Muscle of leg (tissue), 16 donors: ENCODE measurements at places on chromosomes 1 and 21. TPM values are rescaled to one million over a fixed set of nuclear protein-coding genes. Genes with fewer than 3 reads are reported as not detected.

DNA sequence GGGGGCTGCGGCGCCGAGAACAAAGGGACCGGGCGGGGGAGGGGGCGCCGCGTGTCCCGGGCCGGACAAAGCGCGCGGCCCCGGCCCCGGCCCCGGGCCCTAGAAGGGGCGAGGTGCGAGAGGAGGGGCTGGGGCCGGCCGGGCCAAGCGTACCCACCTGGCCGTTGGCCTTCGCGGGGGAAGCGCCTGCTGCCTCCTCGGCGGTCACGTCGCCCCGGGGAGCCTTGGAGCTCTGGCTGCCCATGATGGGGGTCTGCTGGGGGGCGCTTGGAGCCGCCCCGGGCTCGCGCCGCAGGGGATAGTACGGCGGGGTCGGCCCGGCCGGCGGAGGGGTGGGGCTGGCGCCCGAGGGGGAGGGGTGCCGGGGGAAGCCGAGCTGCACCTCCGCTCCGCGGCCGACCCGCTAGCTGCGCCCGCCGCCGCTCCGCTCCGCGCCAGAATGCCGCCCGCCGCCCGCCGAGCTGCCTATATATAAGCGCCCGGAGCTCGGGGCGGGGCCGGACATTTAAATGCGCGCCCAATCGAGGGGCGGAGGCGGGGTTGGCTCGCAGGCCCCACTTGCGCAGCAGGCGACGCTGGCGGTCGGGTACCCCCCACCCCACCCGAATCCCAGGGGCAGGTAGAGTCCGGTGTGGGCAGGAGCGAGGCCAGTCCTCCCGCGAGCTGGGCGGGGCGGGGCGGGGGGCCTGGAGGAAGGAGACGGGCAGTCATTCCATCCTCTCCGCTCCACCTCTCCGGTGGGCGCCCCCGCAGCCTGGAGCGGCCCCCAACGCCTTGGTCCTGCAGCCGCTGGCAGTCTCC, at the start of gene MARCKSL1:
MARCKSL1 (minus strand) TSS at position 444 of the 801 bp plus-strand sequence; CDS start at position 244, 200 bp downstream.
- H3K4me3 ChIP-seq: peak within 1 kb of the TSS; percentile 72
- H3K4me1 ChIP-seq: peaks cover 55% of the 10 kb centered on the region
- H3K27me3 ChIP-seq: no peaks in the 10 kb centered on the region
- H3K36me3 ChIP-seq: peaks cover 30% of the 10 kb centered on the region
- peak; percentile 89 for DNase-seq
- H3K27ac ChIP-seq: peak within 1 kb of the TSS; percentile 47

GRCh38 chr21:39804240-39804639, 59.3 kb downstream of the IGSF5 start:
- no peaks in the 10 kb centered on the region for H3K27me3 ChIP-seq
- no peak for DNase-seq
- no peak overlapping the region for H3K4me3 ChIP-seq
- H3K36me3 ChIP-seq: no peaks in the 10 kb centered on the region

DNA sequence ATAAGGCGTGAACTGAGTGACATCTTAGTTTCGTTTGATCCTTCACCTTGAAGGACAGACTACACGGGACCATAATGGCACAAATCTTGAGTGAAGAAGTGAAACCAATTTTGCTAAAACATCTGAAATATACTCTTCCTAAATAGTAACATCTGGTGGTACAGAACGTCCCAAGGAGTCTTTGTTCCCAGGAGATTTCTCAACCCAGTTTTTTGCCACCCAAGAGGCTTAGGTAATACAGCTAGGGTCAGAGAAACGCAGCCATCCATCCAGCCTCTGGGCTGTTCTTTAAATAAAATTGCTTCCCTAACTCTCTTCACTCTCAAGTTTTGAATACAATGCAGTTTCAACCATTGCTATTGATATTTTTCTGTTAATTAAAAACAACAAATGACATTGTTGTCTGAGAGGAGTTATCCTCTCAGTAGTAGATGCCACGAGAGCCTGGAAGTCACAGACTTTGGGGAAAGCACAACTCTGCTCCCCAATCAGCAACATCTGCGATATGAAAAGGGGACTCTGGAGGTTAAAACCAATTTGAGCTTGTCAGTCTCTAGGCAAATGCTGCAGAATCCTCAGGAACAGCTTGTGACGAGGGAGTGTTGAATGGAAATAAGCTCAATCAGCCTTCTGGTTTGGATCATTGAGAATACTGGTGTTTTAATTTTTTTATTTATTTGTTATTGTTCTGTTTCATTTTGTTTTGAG, 394.3 kb upstream of the ADGRL2 start:
- no peak overlapping the region for H3K4me3 ChIP-seq
- no peaks in the 10 kb centered on the region for H3K27me3 ChIP-seq
- H3K4me1 ChIP-seq: peaks cover 4% of the 10 kb centered on the region
- peak; percentile 51 for DNase-seq

- H3K27ac ChIP-seq: peak overlapping the region; percentile 92
- DNase-seq: peak; percentile 69
- no peaks in the 10 kb centered on the region for H3K36me3 ChIP-seq
- peaks cover 8% of the 10 kb centered on the region for H3K4me1 ChIP-seq
- H3K4me3 ChIP-seq: no peak overlapping the region
- no peaks in the 10 kb centered on the region for H3K27me3 ChIP-seq
Observed at GRCh38 chr1:109863667-109864046, 47.0 kb upstream of the CSF1 start.

MYOC gene
- 9.7 TPM for total RNA-seq

GRCh38 chr1:43822040-43822690, 111.4 kb upstream of the ARTN start:
- peak overlapping the region; percentile 7 for H3K27ac ChIP-seq
- no peaks in the 10 kb centered on the region for H3K27me3 ChIP-seq
- no peak overlapping the region for H3K4me3 ChIP-seq
- H3K4me1 ChIP-seq: peaks cover 3% of the 10 kb centered on the region
- H3K36me3 ChIP-seq: peaks cover 9% of the 10 kb centered on the region

- peaks cover 8% of the 10 kb centered on the region for H3K36me3 ChIP-seq
- no peak for DNase-seq
- no peak overlapping the region for H3K27ac ChIP-seq
- H3K4me1 ChIP-seq: no peaks in the 10 kb centered on the region
Observed at GRCh38 chr1:163347106-163347505, 25.4 kb downstream of the NUF2 start.

PTGER3 gene
- total RNA-seq: 1.4 TPM

GRCh38 chr1:201217851-201218250, 27.2 kb downstream of the IGFN1 start:
- DNase-seq: no peak
- no peaks in the 10 kb centered on the region for H3K27me3 ChIP-seq
- no peak overlapping the region for H3K4me3 ChIP-seq
- no peaks in the 10 kb centered on the region for H3K36me3 ChIP-seq
- H3K27ac ChIP-seq: no peak overlapping the region

HORMAD1 gene
- 0.18 TPM for total RNA-seq
